ENCODE measurements at places on chromosomes 13 and 19.

- DNase-seq, result no peak
Observed at GRCh38 chr19:54428323-54429175, 13.3 kb downstream of the TTYH1 start.

GRCh38 chr13:51801631-51802099 lies 2.3 kb downstream of the DHRS12 start:
- DNase-seq, result no peak

DNA sequence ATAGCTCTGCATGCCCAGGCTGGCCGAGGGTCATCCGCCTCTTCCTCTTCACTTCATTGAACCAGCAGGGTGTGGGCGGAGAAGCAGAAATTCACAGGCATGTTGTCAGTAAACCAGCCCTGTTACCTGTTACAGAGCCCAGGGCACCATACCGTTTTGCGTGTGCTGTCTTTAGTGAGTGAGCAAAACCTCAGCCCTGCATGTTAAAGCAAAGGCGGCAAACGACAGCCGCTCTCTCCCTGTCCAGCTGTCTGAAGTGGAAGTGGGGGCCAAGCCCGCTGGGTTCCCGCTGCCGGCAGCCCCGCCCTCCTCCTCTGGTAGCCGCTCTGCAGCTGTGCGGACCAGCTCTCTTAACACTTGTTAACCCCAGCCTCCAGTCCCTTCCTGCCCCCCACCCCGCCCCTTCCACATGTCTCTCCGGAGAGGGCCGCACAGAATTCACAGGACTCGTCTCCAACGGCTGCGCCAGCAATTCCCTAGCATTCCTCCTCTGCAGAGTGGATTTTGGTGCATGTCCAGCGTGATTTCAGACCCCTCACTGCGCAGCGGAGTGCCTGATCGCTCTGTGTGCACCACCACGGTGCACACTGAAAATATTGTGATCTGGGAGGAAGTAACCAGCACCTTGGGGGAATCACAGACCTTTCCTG lies 12.7 kb downstream of the KLHL26 start:
- DNase-seq, result no peak

- DNase-seq, result no peak
Observed at GRCh38 chr13:29165840-29166239, 345.7 kb downstream of the MTUS2 start.

GRCh38 chr13:44389876-44390275 lies 16.3 kb downstream of the SERP2 start:
- DNase-seq, result no peak

DNA sequence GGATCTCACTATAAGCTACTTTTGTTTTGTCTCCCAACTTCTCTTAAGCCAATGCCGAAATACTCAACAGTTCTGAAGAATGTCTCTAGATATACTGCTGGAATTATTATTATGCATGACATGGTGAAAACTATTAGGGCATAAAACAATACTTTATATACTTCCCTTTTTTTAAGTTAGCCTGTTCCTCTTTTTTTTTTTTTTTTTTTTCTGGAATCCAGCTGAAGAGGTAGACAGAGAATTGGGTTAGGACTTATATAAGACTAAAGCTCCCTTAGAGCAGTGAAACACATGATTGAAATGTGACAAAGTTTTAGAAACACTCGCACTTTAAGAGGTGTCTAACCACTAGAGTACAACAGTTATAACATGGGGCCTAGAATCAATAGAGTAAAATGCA lies 850.9 kb upstream of the PCDH9 start:
- DNase-seq, result no peak

GRCh38 chr13:44147648-44148047 lies 226.0 kb upstream of the SERP2 start:
- DNase-seq, result no peak

DNA sequence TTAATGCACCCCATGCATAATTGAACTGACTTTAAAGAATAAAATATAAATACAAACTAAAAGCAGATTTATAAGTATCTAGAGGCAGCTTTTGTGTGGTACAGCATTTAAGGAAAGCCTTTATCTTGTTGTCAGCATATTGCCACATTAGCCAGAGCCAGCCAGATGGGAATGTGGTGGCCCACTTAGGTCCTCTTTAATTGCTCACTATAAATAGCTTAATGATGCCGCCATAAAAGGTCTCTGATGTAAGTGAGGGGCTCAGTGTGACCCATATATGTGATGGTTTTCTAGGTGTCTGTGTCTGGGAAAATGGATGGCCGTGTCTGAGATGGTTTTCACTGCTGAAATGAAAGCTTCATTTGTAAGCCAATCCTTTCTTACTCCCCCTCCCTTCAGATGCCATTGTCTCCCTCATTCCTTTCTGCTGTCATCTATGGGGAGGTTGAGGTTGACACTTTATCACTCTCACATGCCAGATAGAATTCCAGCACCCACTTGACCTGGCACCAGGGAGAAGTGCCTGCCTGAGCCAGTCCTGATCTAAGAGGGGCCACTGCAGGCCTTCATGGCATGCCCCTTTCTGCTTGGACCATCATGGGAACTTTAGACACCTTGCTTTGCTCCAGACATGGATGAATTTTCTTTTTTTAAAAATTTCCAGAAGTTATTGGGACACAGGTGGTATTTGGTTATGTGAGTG lies 135.3 kb downstream of the MTUS2 start:
- no peak for DNase-seq

DNA sequence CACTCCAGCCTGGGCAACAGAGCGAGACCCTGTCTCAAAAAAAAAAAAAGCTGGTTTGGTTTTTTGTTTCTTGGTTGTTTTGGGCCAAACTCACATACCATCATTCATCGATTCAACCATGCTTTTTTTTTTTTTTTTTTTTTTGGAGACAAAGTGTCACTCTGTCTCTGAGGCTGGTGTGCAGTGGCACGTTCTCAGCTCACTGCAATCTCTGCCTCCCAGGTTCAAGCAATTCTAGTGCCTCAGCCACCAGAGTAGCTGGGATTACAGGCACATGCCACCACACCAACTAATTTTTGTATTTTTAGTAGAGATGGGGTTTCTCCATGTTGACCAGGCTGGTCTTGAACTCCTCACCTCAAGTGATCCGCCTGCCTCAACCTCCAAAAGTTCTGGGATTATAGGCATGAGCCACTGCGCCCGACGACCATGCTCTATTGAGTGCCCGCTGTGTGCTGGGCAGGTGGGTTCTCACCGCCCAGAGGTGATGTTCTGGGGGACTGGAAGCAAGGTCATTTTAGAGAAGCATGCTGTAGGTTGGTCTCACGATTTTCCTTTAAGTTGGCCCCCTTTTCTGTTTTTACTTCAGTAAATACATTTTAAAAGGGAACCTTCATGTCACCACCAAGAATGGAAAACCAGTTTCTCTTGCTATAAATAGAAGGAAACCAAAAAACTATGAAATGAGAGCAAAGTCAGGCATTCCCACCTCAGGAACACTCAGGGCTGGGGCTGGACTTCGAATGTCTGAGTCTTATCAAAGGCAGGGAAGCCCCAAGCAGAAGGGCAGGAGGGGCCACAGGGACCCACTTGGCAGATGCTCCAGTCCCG lies 8.3 kb upstream of the JUND start:
- DNase-seq, result peak; percentile 52

- DNase-seq, result no peak
Observed at GRCh38 chr19:15320116-15320515, 12.2 kb downstream of the BRD4 start.

DNA sequence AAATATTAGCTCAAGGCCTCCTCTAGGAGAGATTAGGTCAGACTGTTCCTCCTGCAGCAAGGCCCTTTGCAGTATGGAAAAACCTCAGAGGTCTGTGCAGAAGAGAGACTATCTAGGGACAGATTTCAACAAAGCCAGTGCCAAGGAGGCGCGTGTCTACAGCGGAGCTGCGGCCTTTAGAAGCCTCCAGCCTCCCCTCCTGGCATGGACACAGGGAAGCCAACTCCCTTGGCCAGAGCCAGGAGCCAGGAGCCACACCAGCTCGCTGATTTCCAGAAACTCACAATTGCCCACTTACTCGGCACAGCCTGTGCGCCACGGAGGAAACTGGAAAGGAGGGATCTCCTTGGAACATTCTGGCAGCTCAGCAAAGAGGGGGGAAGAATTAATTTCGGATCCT lies 63.4 kb downstream of the INSR start:
- DNase-seq, result no peak

DNA sequence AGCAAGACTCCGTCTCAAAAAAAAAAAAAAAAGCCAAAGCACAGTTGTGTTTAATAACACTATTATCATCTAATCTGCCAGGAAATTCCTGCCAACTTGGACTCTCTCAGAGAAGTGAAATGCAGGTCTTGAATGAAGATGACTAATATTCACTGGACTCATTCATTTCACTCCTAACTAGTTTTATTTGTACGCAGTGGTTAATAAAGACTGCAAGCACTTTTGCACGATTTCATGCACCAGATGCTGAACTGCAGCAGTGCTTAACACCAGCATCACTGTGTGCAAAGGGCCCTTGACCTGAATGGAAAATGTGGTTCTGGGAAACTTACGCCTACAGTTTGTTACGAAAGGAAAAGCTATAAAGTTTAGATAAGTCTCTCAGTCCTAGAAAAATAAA lies 63.3 kb downstream of the DHRS12 start:
- peak; percentile 10 for DNase-seq

- DNase-seq, result no peak
Observed at GRCh38 chr13:24033527-24034302, 126.8 kb upstream of the SPATA13 start.

Data from activated CD8-positive, alpha-beta T cell treated with anti-CD3 and anti-CD28 coated beads for 36 hours (primary cell).